Activated CD4-positive, alpha-beta memory T cell treated with anti-CD3 and anti-CD28 coated beads for 36 hours (primary cell): ENCODE measurements at places on chromosomes 7 and 10. TPM values are rescaled to one million over a fixed set of nuclear protein-coding genes. Genes with fewer than 3 reads are reported as not detected.

DNA sequence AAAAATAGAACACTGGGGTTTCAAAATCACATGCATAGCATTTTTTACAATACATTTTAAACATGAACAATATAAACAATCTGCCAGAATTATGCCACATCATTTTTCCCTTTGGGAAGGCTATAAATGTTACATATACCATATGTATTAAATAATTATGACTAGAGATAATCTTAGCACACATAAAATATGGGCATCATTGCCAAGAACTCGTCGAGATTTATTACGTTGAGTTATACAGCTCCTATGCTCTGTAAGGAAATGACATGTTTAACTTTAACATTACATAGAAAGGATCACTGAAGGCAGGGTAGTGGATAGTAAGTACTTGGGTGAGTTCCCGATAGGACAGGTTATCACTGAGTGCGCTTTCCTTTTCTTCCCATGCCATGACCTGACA is 267.8 kb downstream of the PARD3 start:
- DNase-seq, result no peak

GRCh38 chr7:158976468-158976848 is 120.1 kb downstream of the DYNC2I1 start:
- no peak for DNase-seq

The HABP2 gene
- not detected for total RNA-seq

The SFTPA1 gene
- total RNA-seq, result not detected

GRCh38 chr7:128931190-128931798 is 6.4 kb upstream of the IRF5 start:
- DNase-seq, result peak; percentile 7

The INSYN2A gene
- total RNA-seq, result not detected
